ENCODE measurements at places on chromosomes 12 and 14.

DNA sequence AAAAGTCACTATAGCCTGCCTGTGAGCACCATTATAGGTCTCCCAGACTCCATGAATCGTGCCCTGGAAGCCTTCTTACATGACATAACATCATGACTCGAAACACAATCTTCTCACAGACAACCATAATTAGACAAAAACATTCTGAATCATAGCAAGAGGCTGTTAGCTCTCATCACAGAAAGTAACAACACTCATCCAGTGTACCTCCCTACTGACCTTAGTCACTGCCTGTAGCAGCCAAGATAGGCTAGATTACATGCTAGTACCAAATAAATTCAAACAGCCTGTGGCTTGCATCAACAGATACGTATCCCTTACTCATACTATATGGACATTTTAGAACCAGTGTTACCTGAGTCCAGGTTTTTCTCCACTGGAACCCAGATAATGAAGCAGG, 663.8 kb upstream of the FOXG1 start:
- no peak for DNase-seq

- no peak for DNase-seq
Measured at GRCh38 chr12:51797301-51797700, 51.2 kb downstream of the FIGNL2 start.

- no peak for DNase-seq
Measured at GRCh38 chr12:119843100-119843499, 34.0 kb downstream of the CIT start.

GRCh38 chr12:68224613-68225285, 861 bp downstream of the IL26 start:
- DNase-seq = no peak

- no peak for DNase-seq
Measured at GRCh38 chr14:89258728-89259273, 158.2 kb downstream of the FOXN3 start.

GRCh38 chr12:67148265-67148664, 120.9 kb upstream of the CAND1 start:
- DNase-seq = no peak

DNA sequence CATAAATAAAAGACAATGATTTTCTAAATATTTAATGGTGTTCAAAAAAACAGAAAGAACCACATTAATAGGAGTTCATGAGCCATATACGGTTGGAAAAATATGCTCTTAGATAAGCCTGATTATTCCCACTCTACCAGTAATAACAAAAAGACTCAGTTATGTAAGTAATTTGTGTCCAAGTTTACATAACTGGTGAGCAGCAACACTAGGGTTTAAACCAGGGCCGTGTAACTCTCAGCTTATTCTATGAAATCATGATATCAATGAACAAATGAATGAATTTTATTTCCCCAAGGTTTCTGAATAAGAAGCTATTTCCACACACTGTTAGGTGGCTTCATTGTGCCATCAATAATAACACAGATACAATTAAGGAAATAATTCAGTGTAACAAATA, 98.3 kb downstream of the GARIN6 start:
- no peak for DNase-seq

- peak; percentile 14 for DNase-seq
Measured at GRCh38 chr14:81221579-81222102, 882 bp upstream of the GTF2A1 start.

DNA sequence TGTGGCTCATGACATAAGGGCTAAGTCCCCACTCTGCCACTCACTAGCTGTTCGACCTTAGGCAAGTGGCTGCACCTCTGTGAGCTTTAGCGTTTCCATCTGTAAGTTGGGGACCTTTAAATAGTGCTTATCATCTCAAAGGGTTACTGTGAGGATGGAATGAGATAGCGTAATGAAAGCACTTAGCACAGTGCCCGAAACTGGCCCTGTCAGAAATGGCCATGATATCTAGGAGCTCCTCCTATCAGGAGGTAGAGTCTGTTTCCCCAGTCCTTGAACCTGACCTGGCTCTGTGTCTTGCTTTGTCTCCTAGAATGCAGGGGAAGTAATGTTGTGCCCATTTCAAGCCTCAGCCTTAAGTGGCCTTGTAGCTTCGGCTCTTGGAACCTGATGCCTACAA, 211.0 kb downstream of the RBM19 start:
- no peak for DNase-seq

DNA sequence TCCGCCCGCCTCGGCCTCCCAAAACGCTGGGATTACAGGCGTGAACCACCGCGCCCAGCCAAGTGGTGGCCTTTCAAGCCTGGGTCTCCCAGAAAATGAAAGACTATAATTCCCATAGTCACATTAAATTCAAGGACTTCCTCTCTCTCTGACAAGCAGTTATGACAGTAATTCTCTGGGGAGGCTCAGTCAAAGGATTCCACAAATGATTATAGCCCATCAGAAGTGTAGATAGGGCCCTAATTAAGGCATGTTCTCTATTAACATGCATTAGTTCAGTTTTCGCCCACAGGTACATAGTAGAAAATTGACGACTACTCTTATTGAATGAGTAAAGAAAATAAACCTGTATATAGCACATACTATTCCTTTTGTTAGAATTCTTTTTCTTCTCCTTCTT, 16.4 kb downstream of the PRMT8 start:
- no peak for DNase-seq

GRCh38 chr12:42343721-42344120, 17.8 kb downstream of the PPHLN1 start:
- DNase-seq = no peak

GRCh38 chr14:70711451-70711850, 69.7 kb downstream of the TTC9 start:
- DNase-seq = no peak

DNA sequence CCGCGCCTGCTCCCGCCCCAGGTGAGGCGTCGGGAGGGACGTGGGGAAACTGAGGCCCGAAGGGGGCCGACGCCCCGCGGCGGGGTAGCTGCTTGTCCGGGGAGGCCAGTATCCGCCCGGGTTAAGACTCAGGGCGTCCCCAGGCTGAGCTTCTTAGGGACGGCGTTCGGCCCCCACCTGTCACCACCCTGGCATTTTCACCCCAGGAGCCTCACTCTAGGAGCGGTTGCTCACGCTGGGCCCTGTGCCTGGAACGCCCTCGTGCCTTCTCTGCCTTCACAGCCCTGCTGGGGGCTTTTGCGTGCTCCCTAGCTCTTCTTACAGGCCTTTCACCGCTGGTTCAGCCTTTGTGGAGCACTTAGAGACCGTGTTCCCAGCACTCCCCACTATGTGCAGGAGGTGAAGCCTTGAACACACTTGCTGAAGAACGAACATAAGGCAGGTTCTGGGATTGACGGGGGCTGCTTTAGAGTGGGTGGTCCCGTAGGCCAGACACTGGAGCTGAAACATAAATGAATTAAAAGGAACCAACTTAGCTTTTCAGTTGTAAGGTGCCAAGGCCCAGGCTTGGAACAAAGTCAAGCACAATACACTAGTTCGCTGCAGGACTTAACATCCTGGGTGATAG, 601 bp downstream of the ZNF839 start:
- DNase-seq = peak; percentile 49

DNA sequence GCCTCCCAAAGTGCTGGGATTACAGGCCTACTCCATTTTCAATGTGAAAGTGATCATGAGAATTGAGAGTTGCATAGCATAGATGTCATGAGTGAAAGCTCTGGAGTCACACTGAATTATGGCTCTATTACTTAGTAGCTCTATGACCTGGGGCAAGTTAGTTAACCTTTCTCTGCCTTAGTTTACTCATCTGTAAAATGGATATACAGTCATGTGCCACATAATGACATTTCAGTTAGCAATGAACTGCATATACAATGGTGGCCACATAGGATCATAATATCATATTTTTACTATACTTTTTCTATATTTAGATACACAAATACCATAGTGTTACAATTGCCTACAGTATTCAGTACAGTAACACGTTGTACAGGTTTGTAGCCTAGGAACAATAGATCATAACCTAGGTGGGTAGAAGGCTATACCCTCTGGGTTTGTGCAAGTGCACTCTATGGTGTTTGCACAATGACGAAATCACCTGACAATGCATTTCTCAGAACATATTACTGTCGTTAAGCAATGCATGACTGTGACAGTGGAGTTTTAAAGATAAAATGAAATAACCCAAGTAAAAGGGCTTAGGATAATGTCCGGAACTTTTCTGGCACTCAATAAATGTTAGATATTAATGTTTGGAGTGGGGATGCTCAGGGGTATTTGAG, 53.1 kb downstream of the ZFYVE26 start:
- DNase-seq = no peak

- DNase-seq = no peak
Measured at GRCh38 chr14:59225281-59225680, 36.8 kb downstream of the DAAM1 start.

- DNase-seq = peak; percentile 1
Measured at GRCh38 chr12:82055391-82055790, 296.2 kb upstream of the PPFIA2 start.

GRCh38 chr12:129331356-129332085, 478.2 kb downstream of the GLT1D1 start:
- DNase-seq = no peak

- DNase-seq = no peak
Measured at GRCh38 chr12:89259821-89260220, 92.5 kb downstream of the DUSP6 start.

DNA sequence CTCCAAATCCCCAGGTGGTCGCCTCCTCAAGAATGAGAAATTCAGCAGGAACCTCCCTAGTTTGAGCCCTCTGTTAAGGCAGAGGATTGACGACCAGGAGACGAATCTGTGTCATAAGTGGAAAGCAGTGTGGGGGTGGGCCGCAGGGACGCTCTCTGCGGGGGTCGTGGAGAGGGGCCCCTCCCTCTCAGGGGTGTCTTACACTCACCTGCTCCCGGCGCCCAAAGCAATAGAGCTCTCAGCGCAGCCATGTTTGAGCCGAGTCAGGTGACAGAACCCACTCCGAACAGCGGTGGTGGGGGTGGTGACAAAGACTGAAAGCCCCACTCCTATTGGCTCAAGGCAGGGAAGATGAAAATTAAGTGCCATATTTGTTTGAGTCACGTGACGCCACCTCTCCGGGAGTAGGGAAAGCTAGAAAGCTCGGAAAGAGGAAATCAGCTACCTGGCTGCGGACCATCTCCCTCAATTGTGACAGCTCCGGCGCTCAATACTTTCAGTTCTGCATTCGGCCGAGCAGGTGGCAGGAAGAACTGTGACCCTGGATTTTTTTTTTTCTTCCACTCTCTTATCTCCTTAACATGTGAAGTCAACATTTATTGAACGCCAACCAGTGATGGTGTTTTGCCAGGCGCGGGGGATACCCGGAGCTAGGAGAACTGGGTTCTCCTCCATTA, at the start of gene ZFYVE26:
TSS of gene ZFYVE26 (minus strand) at position 265 of the 677 bp plus-strand sequence. CDS start 627 bp downstream, outside the sequence.
- DNase-seq = peak; percentile 93

- DNase-seq = no peak
Measured at GRCh38 chr12:51247523-51248206, 9.0 kb downstream of the DAZAP2 start.

GRCh38 chr14:98181241-98181640, 1090.8 kb downstream of the BCL11B start:
- DNase-seq = no peak

DNA sequence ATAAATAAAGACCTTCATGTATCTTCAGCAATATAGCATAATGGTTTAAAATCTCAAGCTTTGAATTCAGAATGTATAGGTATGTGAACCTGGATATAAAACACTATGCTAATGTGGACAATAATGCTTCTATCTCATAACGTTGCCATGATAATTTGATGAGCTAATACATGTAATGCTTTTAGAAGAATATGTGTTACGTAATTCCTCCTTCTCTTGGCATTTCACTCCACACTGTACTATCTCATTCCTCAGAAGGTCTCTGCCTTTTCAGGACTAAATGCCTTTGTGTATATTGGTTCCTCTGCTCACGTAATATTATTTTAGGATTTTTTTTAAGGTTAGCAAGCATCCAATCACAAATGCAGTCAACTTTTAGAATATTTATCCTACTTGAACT, 86.5 kb downstream of the FOXA1 start:
- DNase-seq = no peak

- DNase-seq = no peak
Measured at GRCh38 chr12:54010053-54010971, 1.5 kb downstream of the HOXC8 start.

- no peak for DNase-seq
Measured at GRCh38 chr12:33832900-33833299, 189.4 kb upstream of the ALG10 start.

GRCh38 chr12:55697686-55698085, 10.0 kb downstream of the ITGA7 start:
- DNase-seq = no peak

GRCh38 chr14:101233021-101233366, 328.3 kb upstream of the DIO3 start:
- DNase-seq = no peak

DNA sequence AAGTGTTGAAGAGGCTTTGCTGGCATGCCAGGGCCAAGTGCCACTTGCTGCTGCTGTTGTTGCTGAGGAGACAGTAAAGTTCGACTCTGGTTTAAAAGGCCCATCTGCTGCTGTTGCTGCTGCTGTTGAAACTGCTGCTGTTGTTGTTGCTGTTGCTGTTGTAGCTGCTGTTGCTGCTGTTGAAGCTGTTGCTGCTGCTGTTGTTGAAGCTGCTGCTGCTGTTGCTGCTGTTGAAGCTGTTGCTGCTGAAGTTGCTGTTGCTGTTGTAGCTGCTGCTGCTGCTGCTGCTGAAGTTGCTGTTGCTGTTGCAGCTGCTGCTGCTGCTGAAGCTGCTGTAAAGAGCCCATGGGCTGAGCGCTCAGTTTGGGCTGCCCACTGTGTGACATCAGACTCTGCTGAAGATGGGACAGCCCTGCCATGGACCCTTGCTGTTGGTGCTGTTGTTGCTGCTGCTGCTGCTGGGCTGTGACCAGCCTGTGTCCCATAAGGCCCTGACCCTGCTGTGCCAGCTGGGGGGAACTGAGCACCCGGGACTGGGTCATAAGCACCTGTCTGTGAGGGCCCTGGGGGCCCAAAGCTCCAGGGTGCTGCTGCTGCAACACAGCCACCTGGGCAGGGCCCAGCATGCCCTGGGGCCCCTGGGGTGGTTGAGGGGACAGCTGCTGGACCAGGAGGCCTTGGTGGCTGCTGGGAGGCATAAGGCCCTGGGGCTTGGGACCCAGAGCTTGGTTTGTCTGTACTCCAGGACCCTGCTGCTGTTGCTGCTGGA, 14.3 kb upstream of the PRKAG1 start:
- DNase-seq = no peak

DNA sequence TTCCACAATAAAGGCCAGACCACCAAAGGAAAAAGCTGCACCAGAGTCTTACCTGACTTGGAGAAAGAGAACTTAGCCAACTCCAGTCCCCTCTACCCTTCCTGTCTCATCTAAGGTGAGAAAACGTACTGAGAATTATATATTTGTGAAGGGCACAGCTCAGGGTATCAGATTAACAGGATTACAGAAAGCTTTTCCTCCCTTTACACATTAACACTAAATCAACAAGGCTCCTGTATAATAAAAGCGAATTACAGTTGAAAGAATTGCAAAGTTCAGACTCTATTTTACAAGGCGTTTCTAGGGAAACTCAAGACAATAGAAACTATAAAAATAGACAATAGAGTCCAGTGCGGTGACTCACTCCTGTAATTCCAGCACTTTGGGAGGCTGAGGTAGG, 82.7 kb upstream of the RPL10L start:
- DNase-seq = no peak

Measured in stimulated activated CD4-positive, alpha-beta T cell treated with anti-CD3 and anti-CD28 coated beads, Interleukin-15, amount 100 ng/mL, for 24 hours (primary cell).